ENCODE measurements at places on chromosomes 7 and 10.

DNA sequence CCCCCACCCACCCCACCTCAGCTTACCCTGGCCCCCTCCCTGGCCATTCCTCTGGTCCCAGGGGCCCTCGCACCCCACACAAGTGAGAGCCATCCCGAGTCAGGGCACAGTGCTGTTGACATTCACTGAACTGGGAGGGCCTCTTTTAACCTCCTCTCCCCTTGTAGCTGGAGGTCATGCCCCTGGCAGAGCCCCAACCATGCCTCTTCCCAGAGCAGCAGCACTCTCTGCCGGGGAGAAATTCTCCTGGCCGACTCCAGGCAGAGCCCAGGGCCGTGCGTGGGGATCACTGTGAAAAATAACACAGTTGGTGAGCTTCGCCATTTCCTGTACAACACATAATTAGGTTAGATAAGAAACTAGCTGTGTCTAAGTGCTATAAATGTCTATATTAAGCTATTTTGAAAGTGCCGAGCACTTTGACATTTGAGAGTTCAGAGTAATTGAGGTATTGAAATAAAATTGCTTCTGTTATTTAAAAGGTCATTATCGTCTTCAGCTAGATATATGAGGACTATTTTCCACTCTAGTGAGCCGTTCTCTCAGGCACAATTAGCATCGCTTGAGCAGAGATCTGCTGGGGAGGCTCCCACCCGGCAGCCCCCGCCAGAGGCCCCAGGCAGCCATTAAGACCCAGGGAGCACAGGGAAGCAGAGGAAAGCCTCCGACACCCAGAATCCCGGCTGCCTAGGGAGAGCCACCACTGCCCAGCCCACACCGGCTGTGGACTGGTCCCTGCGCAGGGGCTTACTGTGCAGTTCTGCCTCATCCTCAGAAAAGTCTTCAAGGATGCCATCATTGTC lies 62.4 kb upstream of the LRRC18 start:
- no peak for DNase-seq

DNA sequence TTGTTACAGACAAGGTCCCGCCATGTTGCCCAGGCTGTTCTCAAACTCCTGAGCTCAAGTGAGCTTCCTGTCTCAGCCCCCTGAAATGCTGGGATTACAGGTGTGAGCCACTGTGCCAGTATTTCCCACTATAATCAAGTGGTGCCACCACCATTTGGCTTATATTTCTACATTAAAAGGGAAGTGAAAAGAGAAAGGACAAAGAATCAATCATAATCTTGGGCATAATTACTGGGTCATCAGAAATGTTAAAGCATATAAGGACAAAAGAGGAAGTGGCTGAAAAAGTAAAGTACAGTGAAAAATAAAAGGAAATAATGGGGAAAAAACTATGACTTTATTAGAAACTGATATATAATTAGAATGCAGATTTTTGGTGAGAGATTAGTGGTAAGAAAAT lies 25.7 kb upstream of the ENTPD1 start:
- DNase-seq = no peak

GRCh38 chr10:102702742-102703141 lies 11.5 kb downstream of the ARL3 start:
- DNase-seq = no peak

DNA sequence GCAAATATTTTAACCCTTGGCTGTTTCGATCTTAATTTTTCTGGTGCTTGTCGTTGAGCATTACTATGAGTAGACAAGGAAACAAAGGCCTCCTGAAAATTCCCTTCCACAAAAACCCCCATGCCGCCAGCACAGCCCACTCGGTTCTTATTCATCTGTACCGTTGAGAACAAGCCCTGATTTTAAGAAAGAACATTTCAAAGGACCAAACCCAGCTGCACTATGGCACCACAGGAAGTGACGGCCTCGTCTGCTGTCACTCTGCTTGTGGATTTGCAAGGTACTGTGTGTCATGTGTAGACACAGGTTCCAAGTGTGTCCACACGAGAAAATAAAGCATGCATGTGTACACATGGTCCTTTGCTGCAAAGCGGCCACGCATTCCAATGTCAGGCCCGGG lies 285.2 kb downstream of the DNAJB6 start:
- no peak for DNase-seq

DNA sequence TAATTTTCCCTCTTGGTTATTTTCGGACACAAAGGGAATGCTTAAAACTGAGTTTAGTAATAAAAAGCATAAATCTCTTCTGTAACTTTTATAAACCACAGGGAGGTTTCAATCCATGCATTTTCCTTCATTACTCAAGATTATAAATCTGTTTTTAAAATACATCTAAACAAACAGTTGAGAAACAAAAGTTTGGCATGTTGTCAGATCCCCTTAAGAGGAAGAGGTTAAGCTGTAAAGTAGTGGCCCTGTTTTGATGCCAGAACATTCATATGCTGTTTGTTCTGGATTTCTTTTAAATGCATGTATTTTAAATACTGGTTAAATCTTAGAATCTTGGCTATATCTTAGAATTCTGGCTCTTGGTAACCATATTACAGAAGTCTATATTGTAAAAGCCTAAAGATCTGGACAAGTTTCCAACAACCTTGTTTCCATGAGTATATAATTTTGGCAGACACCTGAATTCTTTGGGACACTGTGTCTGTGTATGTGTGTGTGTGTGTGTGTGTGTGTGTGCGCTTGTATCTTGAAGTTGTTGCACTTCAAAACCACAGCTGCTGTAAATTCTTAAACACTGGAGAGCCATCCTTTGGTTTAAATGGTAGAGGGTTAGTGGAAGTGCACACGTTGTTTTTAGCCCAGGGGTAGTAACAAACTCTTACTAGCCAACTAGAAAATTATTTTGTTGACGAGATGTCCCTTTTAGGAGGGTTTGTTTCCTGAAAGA lies 6.8 kb upstream of the SEMA4G start:
- no peak for DNase-seq

DNA sequence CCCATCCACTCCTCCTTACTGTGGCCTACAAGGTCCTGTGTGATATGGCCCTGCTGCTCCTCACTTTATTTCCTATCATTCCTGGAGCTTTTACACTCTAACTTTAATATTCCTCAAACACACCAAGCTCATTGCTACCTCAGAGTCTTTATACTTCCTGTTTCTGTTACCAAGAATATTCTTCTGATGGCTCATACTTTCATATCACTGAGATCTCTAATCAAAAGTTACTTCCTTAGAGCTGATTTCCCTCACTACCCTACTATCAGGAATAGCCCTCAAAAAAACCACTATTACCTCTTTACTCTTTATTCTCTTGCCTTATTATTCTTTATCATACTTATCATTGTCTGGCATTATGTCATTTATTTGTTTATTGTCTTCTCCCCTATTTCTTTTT lies 5.8 kb upstream of the PPP3CB start:
- DNase-seq = no peak

- DNase-seq = no peak
These were observed 250.0 kb upstream of the HGF start for GRCh38 chr7:82019551-82020475.

- DNase-seq = no peak
These were observed 212.3 kb upstream of the SLC26A5 start for GRCh38 chr7:103658055-103659005.

DNA sequence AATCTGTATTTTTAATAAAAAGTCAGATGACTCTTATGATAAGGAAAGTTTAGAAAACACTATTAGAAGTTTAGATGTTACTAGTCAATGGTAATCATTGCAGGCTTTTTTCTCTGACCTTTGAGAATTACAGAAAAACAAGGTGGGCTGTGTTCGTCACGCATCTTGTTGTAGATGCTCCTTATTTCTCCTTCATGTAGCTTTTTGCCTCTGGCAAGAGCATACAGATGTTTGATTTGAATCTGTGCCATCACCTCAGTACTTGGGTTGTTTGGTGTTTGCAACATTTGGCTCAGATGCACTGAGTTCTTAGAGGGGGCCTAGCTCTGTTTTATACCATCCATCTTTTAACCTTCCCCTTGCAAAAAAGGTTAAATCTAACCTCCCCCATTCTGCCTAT lies 11.5 kb downstream of the TAS2R16 start:
- DNase-seq = no peak

- DNase-seq = no peak
These were observed 437.8 kb downstream of the PLXDC2 start for GRCh38 chr10:20254078-20254477.

- DNase-seq = no peak
These were observed 6.1 kb downstream of the CYP2W1 start for GRCh38 chr7:988963-989529.

GRCh38 chr7:114519240-114519639 lies 104.6 kb downstream of the FOXP2 start:
- DNase-seq = no peak

DNA sequence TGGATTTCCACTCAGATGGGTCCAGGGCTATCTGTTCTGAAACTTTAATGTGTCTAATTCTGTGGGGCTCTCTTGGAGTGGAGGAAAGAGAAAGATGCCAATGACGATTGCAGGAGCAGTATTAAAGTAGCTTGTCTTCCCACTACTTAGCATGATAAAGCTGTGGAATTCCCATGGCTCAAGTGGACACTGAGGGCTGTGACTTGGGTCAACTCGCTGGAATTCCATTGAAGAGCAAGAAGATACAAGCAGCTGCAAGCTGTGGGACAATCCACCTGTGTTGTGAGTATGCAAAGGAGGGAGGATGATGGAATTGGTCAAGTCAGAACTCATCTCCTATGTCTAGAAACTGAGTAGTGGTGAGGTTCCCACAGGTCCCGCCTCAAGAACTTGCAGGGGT lies 154.2 kb upstream of the MINDY3 start:
- DNase-seq = no peak

- DNase-seq = no peak
These were observed 914.4 kb downstream of the PCDH15 start for GRCh38 chr10:53886325-53887300.

DNA sequence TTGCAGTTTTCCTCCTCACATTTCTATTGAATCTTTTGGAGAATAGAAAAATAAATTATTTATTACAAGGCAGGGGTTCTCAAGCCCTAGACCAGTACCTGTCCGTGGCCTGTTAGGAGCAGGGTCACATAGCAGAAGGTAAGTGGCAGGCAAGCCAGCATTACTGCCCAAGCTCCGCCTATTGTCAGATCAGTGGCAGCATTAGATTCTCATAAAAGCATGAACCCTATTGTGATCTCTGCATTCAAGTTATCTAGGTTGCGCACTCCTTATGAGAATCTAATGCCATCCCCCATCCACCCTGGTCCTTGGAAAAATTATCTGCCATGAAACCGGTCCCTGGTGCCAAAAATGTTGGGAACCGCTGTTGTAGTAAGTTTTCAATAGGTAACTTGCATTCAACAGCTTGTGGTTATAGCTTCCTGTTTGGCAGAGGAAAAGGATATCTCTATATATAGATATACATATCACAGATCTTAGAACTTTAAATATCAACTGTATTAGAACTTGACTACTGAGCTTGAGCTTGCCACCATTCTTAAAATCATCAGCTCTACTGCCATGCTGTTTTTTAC lies 165.1 kb downstream of the AHR start:
- no peak for DNase-seq
